Inflammatory macrophage (primary cell): ENCODE measurements at places on chromosomes 5 and 9.

- DNase-seq = no peak
Measured at GRCh38 chr5:146860213-146860893, 18.2 kb downstream of the PPP2R2B start.

GRCh38 chr5:67202828-67203227, 6.2 kb upstream of the CD180 start:
- DNase-seq = peak; percentile 95

DNA sequence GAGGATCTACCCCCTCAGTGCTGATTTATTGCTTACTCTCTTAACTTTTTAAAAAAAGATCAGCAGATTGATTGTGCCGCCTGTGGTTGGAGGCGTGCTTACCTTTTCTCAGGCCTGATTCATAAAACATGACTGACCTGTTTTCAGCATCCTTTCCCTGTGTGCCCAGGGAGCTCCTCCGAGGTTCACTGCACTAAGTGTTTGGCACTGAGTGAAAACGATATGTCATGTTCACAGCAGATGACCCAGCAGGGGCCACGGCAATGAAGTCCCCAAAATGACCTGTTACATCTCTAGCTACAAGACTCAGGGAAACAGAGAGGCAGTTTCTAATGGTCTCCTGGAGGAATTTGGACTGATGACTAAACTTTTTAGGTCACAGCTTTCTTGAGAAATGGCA, 69.9 kb downstream of the INSYN2B start:
- no peak for DNase-seq

- DNase-seq = no peak
Measured at GRCh38 chr5:176469296-176469695, 21.1 kb downstream of the FAF2 start.

DNA sequence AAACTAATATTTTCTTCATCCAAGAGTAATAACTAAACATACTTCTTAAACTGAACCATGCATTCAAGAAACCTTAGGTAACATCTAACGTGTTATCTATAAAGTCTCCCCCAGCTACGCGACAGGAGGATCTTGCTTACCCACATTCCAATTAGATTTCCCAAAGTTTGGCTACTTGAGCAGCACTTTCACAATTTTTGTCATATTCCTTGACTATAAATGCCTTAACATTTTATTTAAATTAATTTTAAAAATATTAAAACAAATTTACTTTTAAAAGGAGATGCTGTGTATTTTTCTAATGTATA, 25.3 kb upstream of the IFNE start:
- DNase-seq = no peak

DNA sequence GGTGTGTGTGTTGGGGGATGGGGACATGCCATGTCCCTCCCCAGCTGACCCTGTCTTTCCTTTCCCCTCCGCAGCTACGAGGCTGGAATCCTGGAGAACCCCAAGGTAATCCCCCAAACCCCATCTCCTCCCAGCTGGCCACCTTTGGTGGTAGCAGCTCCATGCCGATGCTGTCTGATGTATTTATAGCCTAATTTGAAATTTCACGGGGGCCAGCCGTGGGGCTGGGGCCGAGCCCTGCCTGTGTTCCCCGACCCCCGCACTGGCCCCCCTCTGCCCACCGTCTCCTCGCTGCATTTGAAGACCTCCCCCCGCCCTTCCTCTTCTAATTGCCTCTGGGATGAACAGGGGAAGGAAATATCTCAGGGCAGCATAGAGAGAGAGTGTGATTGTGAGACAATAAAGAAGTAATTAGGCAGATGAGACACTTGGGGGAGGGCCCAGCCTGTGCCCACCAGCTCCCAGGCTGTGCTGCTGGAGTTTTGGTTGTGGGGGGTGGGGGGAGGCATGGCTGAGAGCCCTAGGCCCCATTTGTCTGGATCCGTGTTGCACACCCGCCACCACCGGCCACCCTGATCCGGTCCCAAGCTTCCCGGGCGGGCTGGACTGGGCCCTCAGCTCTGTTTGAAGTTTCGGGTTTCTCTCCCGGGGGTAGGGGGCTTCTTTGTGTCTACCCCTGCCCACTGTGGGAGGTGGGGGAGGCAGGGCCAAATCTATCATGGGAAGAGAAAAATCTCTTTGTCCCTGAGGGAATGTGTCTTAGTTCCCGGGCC, 26.8 kb downstream of the ASS1 start:
- DNase-seq = no peak
